Mucosa of gallbladder (tissue), 1 donor: ENCODE measurements at places on chromosomes 4 and X. TPM values are rescaled to one million over a fixed set of nuclear protein-coding genes. Genes with fewer than 3 reads are reported as not detected.

The ARHGEF6 gene
- 18.9 TPM for total RNA-seq

The TRAM1L1 gene
- total RNA-seq = 2.1 TPM

DNA sequence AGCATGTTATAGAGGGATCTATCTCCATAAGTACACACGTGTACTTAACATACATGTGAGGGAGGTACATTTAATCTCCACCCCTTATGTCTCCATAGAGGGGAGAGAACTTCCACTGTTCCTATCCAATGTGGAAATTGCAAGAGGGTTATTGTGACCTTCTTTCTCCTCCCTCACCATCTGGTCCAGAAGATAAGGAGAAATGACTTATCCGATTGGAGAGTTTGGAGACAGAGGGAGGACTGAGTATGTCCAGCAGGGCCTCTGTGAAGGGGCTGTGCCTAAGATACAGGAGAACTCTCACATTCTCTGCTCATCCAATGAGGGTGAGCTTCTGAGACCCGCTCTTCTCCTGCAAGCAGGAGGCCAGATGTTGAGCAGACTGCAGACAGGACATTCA is 113.1 kb downstream of the QDPR start:
- no peak for DNase-seq

DNA sequence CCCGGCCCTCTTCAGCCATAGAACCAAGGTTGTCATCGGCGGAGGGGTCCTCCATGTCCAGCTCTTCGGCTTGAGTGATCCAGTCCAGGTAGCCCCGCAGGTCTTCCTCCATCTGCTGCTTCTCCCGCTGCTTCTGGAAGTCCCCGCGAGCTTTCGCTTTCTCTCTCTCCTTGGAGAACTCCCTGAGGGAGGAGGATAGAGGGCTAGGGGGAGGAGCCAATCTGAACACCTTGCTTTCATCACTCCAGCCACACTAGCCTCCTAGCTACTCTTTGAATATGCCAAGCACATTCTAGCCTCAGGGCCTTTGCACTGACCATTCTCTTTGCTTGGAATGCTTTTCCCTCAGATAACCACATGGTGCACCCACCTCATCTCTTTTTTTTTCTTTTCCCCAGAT is 6.2 kb downstream of the CACNA1F start:
- DNase-seq = no peak

- DNase-seq = no peak
Measured at GRCh38 chrX:38919853-38920528, 118.7 kb downstream of the MID1IP1 start.

GRCh38 chr4:1080961-1081688 is 32.2 kb downstream of the RNF212 start:
- no peak for DNase-seq

- DNase-seq = no peak
Measured at GRCh38 chr4:3801931-3802550, 35.9 kb downstream of the ADRA2C start.

GRCh38 chrX:28595346-28595745 is 8.1 kb downstream of the IL1RAPL1 start:
- DNase-seq = no peak

GRCh38 chrX:71103110-71103983 is 3.2 kb downstream of the CXorf65 start:
- peak; percentile 36 for DNase-seq

The NHSL2 gene
- total RNA-seq = 13.6 TPM
